ENCODE measurements at places on chromosomes 12 and 14.

DNA sequence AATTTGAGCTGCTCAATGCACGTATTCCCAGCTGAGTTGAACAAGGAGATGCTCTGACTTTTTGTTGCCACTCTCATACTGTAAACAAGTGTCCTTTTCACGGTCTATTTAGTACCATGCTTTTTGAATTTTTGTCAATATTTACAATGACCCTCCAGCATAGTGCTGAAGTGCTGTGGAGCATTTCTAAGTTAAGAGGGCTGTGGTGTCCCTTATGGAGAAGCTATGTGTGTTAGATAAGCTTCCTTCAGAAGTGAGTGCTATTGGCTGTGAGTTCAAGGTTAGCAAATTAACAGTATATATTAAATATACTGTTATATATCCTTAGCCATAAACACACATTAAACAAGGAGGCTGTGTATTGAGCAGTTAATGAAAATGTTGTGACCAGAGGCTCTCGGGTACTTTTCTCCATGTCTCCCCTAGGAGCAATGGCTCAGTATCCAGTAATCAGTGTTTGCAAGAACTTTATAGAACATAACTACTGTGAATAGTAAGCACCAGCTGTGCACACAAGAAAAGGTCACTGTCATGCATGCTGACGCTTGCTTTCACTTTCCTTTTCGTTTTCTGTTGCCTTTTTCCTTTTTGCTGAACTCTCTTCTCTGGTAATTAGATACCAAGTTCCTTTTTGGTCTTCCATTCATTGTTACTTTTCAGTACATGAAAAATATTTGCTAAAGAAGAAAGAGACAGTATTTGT, 187.2 kb upstream of the NEDD1 start:
- DNase-seq = no peak

GRCh38 chr12:21416511-21417121, 20.8 kb upstream of the PYROXD1 start:
- no peak for DNase-seq

GRCh38 chr12:96364092-96364700, 36.0 kb downstream of the CDK17 start:
- no peak for DNase-seq

DNA sequence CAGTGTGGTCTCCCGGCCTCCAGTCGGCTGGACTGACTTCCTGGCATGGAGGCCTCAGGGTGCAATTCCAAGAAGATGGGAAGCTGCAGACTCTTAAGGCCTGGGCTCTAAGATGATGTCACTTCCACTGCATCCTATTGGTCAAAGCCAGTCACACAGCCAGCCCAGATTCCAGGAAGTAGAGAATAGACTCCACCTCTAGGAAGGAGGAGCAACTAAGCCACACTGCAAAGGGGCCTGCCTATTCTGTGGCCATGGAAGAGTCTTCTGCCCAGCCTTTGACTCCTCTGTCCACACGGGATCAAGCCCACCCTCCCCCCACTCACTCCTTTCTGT, 103.9 kb upstream of the RFLNA start:
- DNase-seq = no peak

DNA sequence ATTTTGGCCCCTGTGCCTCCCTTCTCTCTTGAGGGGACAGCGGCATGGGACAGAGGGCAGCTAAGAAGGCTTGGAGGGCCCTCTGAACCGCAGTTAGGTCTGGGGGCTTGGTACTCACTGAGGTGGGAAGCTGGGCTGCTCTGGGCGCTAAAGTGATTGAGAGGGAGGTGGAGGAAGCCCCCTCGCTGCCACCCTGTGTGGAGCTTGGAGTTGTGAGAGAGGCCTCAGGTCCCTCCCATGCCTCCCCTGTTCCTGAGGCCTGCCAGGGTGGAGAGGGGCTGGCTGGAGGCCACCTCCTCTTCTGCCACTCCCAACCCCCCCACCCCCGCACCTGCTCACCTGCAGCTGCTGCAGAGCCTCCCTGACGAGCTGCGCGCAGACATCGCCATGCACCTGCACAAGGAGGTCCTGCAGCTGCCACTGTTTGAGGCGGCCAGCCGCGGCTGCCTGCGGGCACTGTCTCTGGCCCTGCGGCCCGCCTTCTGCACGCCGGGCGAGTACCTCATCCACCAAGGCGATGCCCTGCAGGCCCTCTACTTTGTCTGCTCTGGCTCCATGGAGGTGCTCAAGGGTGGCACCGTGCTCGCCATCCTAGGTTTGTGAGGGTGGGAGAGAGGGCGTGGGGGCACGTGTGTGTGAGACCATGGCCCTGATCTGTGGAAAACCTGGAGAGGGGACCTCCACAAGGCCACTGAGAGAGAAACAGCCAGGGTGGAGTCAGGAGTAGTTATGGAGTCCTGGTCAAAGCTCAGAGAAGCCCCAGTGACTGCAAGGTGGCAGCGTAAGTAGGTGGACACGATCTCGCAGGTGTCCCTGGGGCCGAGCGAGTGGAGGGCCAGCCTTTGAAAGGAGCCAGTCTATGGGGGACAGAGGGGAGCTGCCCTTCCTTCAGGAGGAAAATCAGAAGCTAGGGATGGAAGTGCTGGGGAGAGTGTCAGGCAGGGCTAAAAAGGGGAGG, 11.2 kb downstream of the KCNH3 start:
- DNase-seq = no peak

DNA sequence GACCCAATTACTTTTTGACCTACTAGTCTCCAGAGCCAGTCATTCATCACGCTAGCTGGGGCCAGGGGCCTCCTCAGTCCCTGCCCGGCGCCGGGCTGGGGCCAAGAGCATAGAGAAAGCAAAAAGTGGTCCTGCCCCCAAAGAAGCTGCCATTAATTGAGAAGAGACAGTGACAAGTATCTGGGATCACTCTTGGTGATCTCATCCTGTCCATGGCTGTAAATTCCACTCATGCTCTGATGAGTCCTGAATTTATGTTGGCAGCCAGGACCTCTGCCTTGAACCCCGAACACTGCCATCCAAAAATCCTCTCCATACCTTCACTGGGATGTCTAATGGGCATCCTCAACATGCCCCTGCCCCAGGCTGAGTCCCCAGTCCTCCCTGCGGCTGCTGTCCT, 34.4 kb upstream of the DLK1 start:
- DNase-seq = no peak

- no peak for DNase-seq
Observed at GRCh38 chr14:68015356-68016254, 196.0 kb downstream of the RAD51B start.

- no peak for DNase-seq
Observed at GRCh38 chr14:51865953-51866747, 5.7 kb downstream of the GNG2 start.

GRCh38 chr12:25368557-25368956, 117.8 kb upstream of the KRAS start:
- DNase-seq = no peak

- DNase-seq = no peak
Observed at GRCh38 chr12:65039301-65039700, 81.8 kb downstream of the WIF1 start.

DNA sequence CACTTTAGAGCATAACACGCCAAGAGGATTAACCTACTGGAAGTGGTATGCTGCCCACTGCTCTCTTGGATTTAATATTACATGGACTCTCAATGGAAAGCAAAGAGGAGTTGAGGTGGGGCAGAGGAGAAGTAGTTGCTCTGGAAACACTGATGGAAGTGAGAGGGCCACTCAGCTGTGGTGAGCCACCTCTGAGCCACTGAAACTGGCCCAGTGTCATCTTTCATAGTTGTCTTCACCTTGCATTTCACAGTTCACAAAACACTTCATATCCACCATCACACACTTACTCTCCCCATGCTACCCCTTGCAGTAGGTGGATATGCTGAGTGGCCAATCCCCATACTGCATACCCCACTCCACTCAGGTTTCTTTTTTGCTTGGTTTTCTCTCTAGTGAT, 12.2 kb upstream of the PCED1B start:
- no peak for DNase-seq

- no peak for DNase-seq
Observed at GRCh38 chr14:103310576-103311095, 23.4 kb upstream of the EIF5 start.

DNA sequence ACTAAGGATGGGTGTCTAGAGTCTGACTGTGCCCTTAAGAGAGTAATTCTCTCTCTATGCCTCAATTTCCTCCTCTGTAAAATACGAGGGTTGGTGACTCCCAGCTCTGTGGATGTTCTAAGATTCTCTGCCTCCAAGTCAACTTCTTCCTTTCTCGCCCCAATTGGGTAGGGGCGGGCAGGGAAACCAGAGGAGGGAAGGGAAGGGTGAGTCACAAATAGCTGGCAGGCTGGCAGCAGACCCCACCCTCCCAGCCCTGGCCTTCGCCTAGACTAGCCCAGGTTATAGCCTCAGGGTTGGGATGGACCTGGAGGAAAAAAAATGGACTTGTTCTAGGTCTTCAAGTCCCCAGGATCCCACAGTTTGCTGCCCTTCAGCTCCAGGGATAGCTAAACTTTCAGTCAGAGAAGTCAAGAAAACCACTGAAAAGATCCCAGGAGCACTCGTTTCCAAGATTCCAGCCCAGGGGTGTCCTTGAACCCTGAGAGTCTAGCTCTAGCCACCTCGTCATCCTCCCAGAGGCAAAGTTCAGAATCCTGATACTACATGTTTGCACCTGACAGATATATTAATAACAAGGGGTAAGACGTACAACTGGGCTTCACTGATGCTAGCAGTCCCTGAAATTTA, 2.3 kb downstream of the DGKA start:
- no peak for DNase-seq

- no peak for DNase-seq
Observed at GRCh38 chr12:4383304-4383865, 3.9 kb upstream of the FGF23 start.
